ENCODE measurements at places on chromosomes 7 and 10.

GRCh38 chr7:33076737-33077136, 14.2 kb upstream of the NT5C3A start:
- no peak for DNase-seq

GRCh38 chr7:115475761-115476385, 554.0 kb downstream of the MDFIC start:
- DNase-seq: no peak

DNA sequence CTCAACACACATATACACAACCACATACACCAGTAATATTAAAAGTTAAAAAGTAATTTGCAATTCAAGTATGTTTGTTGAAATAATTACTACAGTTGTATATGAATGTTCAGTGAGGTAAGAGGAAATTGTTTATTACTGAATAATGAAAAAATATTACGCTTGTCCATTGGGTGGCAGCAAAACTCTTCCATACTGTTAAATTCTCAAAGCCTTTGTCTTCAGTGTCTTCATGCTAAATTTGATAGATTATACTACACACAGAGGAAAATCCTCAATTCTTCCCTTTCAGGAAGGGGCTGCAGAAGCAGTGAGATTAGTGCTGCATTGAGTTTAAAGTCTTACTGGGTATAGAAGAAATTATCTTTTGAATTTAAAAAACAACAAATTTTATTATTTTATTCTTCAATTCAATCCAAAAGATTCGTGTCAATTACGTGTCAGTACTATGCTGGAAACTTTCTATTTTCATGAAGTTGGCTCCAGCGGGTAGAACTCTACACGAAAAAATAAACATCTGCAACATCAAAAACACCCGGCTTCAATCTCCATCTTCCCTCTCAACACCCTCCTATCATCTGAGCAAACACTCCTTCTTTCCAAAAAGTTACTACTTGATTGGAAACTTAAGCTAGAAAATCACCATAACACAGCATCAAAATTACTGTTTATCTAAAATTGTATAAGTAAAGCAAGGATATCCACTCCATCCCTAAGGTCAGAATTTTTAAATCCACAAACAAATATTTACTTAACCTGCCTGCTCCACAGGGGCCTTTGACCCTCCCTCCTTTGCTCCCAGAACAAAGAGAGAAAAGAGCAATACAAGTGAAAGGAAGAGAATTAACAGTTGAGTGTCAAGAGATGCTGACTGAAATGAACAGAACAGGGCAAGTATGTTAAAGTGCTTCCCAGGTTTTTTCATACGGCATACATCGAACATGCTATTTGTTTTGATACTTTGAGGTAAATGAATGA, 37.0 kb upstream of the TES start:
- no peak for DNase-seq

DNA sequence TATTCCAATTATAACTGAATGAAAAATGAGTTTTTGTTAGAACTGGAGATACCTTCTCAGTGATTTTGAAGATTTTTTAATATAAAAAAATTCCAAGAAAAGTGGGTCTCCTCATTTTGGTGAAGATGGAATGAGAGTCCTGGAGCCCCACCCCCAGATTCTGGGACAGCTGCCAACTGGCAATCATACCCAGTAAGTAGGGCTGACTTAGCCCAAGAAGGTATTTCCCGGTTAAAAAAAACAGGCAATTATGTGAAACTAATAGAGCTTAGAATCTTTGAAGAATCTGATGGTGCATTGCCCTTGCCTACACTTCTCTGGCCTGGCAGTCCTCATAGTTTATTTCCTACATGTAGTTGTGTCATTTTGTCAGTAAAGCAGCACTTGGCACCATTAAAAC, 52.8 kb upstream of the VWDE start:
- no peak for DNase-seq

- no peak for DNase-seq
These were observed 44.7 kb downstream of the TBXAS1 start for GRCh38 chr7:139873593-139874301.

DNA sequence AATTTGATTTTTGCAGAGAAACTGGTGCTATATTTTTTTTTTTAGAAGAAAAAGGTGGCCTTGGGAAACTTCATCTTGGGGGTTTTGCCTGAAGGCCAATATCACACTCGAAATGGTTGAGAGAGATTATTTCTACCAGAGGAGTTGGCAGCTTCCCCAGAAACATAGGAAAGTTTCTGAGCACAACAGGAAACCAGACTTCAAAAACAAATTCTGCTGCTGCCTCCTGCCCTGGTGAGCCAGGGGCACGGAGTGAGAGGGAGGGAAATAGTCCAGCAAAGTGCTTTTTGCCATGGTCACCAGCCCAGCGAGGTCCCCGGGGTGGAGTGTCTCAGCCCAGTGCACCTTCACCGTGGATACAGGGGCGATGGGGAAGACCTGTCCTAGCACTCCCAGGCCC, 61.1 kb downstream of the FOXI2 start:
- DNase-seq: no peak

DNA sequence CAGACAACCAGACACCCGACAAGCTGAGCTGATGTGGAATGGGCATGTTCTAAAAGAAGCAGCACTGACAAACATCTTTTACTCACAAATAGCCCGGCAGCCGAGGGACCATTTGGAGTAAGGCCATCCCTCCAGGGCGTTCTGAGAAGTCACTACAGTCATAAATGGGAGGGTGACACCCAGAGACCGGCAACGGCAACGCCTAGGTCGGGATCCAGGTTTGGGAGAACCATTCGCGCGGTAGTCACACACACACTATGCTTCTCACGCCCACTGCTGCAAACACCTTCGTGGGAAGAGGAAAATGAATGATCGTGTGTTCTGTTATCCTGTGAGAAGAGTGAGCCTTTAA, 9.8 kb downstream of the TNS3 start:
- no peak for DNase-seq

- DNase-seq: no peak
These were observed 52.9 kb downstream of the NEURL1 start for GRCh38 chr10:103546401-103546800.

DNA sequence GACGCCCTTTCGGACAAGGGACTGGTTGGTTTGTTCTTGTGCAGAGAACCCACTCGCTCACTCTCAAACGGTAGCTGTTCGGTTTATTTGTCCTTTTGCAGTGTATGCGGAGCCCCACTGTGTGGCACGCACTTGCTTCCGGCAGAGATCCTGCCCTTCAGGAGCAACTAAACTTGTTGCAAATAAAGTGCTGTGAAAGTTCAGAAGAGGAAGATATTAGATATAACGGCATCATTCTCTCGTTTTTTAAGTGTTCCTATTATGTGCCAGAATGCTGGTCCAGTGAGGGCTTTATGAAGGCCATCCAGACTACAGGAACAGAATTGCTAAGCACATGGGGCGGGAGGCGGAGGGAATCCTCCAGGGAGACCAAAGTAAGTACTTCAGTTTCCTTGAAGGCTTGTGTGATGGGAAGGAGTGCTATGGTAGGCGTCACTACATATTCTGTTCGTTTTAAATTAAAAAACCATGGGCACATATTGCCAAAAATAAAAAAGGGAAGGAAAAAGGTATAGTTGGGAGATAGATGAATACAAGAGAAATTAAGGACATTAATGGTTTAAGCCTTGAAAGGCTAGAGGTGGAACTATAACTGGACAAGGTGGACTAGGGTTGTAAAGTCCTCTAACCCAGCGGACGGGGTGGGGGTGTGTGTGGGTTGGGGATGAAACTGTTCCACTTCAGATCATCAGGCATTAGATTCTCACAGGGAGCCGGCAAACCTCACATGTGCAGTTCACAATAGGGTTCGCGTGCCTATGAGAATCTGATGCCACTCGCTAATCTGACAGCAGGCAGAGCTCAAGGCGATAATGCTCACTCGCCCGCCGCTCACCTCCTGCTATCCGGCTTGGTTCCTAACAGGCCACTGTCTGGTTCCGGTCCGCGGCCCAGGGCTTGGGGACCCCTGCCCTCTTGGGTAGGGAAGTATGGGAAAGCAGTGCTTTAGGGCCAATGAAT, 704 bp upstream of the ERLIN1 start:
- no peak for DNase-seq

DNA sequence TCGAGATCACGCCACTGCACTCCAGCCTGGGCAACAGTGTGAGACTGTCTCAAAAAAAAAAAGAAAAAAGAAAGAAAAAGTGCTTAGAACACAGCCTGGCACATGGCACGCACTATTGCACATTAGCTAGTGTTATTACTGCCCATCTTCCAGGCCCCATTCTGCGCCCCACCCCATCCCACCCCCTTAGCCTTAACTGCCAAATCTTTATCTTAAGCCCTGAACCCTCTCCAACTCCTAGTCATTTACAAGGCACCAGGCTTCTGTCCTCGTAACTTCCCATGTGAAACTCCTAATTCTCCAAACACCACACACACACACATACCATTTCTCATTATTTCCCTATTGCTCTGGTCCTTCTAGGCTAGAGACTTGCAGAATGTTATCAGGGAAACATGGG, 4.8 kb downstream of the FRAT2 start:
- no peak for DNase-seq

- no peak for DNase-seq
These were observed 45.2 kb upstream of the INSIG1 start for GRCh38 chr7:155252444-155252887.

DNA sequence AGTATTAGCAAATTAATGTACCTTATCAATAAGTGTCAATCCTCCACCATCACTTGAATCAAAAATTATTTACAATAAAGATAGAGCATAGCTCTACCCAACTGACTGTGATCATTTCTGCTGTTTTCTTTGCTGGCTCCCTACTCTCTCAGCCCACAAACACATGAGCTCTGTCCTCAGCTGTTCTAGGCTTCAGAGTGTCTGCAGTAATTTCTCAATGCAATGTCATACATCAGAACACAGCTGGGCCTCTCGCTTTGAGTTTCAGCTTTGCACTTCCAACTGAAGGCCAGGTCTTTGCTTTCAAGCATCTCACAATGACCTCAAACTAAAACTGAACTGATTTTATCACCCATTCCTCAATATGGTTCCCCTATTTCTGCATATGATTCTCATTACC, 55.7 kb downstream of the RNF133 start:
- no peak for DNase-seq

DNA sequence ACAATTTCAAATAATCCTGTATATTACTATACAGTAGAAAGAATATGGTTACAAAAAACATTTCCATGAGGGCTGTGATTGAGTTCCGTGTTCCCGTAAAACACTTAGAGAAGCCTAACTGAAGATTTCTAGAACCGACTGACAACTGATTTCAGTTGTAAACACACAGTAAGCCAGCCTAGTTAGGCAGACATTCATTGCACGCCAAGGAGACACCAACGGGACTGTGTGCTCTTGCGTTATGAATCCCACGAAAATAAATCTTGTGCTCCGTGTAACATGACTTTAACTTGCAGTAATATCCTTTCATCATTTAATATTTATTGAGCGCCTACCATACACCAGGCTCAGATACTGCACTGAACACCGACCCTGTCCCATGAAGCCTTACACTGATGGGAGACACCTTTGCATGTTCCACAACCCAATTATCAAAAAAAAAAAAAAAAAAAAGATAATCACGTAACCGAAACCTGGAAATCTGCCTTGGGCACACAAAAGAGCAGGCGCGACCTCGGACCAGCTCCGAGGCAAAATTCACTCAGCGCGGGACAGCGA, 420 bp upstream of the KLHL7 start:
- DNase-seq: no peak

DNA sequence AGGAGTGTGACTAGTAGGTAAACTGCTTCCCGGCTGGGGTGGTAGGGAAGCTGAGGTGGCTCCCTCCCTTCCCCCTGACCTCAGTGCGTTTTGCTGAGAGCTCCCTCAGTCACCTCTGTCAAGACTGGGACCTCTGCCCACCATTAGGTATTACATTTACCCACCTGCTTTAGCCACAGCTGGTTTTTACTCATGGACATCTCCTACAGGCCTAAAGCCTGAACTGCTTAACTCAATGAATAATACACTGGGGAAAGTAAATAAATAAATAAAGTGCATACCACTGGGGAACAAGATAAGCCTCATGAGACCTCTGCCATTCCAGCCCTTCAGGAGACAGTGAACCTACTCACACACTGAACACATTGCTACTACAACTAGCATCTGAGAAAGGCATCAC, 38.9 kb upstream of the CDK13 start:
- DNase-seq: peak; percentile 18

DNA sequence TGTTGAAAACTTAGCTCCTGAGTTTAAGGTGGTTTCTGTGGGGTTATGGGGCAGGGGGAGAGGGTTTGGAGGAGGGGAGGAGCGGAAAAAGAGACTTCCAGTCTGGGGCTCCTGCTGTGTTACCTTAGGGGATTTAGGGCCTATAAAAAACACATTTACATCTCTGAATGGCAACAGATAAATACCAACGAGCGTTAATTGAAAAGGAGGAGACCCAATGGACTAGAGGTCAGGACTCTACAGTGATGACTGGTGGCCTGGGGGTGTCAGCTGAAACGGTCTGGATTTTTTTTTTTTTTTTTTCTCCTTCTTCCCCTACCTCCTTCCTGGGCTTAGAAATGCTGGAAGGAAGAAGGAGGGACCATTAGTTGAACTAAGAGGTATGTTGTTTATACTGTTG, 47.4 kb downstream of the AUTS2 start:
- DNase-seq: no peak

- peak; percentile 40 for DNase-seq
These were observed 216.5 kb downstream of the VTI1A start for GRCh38 chr10:112663234-112664125.

GRCh38 chr10:87674943-87675342, 15.3 kb downstream of the PAPSS2 start:
- DNase-seq: no peak

DNA sequence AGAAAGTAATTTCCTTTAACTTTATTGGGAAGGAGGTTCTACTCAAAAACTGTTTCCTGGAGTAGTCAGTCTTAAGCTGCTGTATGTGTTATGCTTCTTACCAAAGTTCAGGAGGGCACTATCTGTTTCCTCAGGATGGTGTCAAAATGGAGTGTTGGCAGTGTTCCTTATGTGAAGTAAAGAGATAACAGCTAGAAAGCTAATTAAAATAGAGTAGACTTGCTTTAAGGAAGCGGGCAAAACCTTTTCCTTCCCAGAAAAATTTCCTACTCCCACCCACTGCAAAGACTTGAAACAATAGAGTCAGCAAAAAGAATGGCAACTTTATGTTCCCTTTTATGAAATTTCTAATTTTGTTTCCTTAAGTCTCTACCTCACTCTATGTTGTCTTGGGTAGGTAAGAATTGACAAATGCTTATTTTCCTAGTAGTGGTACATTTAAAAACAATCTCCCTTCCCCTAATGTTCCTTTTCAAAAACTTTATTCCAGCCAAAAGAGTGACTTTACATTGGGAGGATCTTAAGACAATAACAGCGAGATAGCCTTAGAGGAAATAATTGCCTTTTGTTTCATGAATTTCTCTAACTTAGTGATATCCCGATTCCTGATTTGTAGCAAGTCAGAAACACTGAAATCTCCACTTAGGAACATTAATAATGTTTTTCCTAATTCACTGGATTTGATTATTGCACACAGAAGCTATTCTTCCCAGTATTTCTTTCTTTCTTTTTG, 26.5 kb upstream of the ENTPD1 start:
- no peak for DNase-seq

DNA sequence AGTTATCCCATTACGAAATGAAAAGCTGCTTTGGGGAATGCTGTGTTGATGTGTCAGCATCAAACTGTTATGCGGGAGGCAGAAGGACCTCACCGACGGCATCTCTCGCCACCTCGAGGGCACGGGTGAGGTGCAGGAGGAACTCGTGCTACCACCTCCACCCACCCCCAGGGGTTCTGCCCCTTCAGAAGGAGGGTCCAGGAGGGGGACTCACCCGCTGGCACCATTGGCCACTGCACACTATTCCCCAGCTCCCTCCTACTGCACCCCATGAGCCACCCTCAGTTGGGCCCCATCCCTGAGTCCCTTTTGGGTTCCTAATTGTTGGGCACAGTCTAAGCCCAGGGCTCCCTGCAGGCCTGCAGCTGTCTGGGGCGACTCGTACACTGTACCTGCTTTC, 236.6 kb downstream of the PTPRN2 start:
- peak; percentile 36 for DNase-seq
